Articular chondrocyte of knee joint (primary cell): ENCODE measurements at places on chromosomes 12 and 14. TPM values are rescaled to one million over a fixed set of nuclear protein-coding genes. Genes with fewer than 3 reads are reported as not detected.

The OTOGL gene
- total RNA-seq = 0.11 and 0.26 TPM in 2 replicates

The COX8C gene
- total RNA-seq = not detected in 2 replicates

The TRHDE gene
- not detected in 2 replicates for total RNA-seq

The DCN gene
- total RNA-seq = 6,413 and 6,491 TPM in 2 replicates

The ULK1 gene
- total RNA-seq = 7.0 and 8.8 TPM in 2 replicates

The MAP1LC3B2 gene
- total RNA-seq = 0.91 and 0.97 TPM in 2 replicates

The SYNDIG1L gene
- under 0.01 TPM in 1 of 2 replicates, not detected in the other for total RNA-seq

The FGF6 gene
- not detected in 2 replicates for total RNA-seq

The MYF6 gene
- total RNA-seq = not detected in 2 replicates

The TRIM9 gene
- 2.7 and 3.7 TPM in 2 replicates for total RNA-seq

The PPP1R1A gene
- total RNA-seq = not detected in 2 replicates

The KRT82 gene
- not detected in 2 replicates for total RNA-seq

The SOX5 gene
- 72.3 and 86.2 TPM in 2 replicates for total RNA-seq

The GPR68 gene
- 8.0 and 13.2 TPM in 2 replicates for total RNA-seq

The IQSEC3 gene
- total RNA-seq = 0.65 TPM in 2 replicates

The REC8 gene
- total RNA-seq = 1.3 and 1.8 TPM in 2 replicates

The CMTM5 gene
- total RNA-seq = 0.22 and 0.26 TPM in 2 replicates

The AKAP6 gene
- total RNA-seq = 5.3 and 8.8 TPM in 2 replicates

The PYGL gene
- 77.8 and 95.0 TPM in 2 replicates for total RNA-seq

The MAPK1IP1L gene
- 57.0 and 64.9 TPM in 2 replicates for total RNA-seq

The PGF gene
- 7.4 and 30.1 TPM in 2 replicates for total RNA-seq

The SLC25A47 gene
- not detected in 2 replicates for total RNA-seq

The PPM1A gene
- total RNA-seq = 34.7 and 34.8 TPM in 2 replicates

The TAS2R9 gene
- total RNA-seq = 0.32 and 0.52 TPM in 2 replicates

The OR6C2 gene
- total RNA-seq = not detected in 2 replicates

The CYP46A1 gene
- total RNA-seq = 0.91 and 1.1 TPM in 2 replicates

The MIP gene
- total RNA-seq = 0.26 TPM in 1 of 2 replicates, not detected in the other

The KCNC2 gene
- total RNA-seq = not detected in 2 replicates

The KRT79 gene
- total RNA-seq = not detected in 2 replicates

The BATF gene
- total RNA-seq = 0.65 and 0.78 TPM in 2 replicates

The STXBP6 gene
- total RNA-seq = 1.0 and 1.2 TPM in 2 replicates

The HOXC12 gene
- total RNA-seq = not detected in 2 replicates

The WSCD2 gene
- 0.54 and 2.7 TPM in 2 replicates for total RNA-seq

The TRPV4 gene
- total RNA-seq = 4.8 and 5.1 TPM in 2 replicates

The MYO1A gene
- total RNA-seq = 0.32 TPM in 1 of 2 replicates, not detected in the other

The PHLDA1 gene
- total RNA-seq = 28.6 and 65.9 TPM in 2 replicates

The METTL17 gene
- 37.6 and 43.8 TPM in 2 replicates for total RNA-seq

The TAS2R46 gene
- total RNA-seq = 6.0 and 7.1 TPM in 2 replicates

The NDUFA12 gene
- total RNA-seq = 88.1 and 93.3 TPM in 2 replicates

The SLC39A5 gene
- total RNA-seq = not detected in 2 replicates

The MYO1H gene
- total RNA-seq = not detected in 2 replicates

The IPO4 gene
- 33.1 and 35.9 TPM in 2 replicates for total RNA-seq

The KRT83 gene
- not detected in 2 replicates for total RNA-seq

The KRT1 gene
- total RNA-seq = not detected in 2 replicates

The LRRC10 gene
- total RNA-seq = not detected in 2 replicates

The LRP1-AS gene
- total RNA-seq = not detected in 2 replicates

The PRKD1 gene
- 12.0 TPM in 2 replicates for total RNA-seq

The PRB2 gene
- not detected in 2 replicates for total RNA-seq

The TGFB3 gene
- 39.5 and 41.4 TPM in 2 replicates for total RNA-seq

The TMEM233 gene
- total RNA-seq = under 0.01 and 0.32 TPM in 2 replicates

The STX2 gene
- 48.5 and 55.7 TPM in 2 replicates for total RNA-seq
